ENCODE measurements at places on chromosomes 4 and X.

- ATAC-seq, result no peak
These were observed 26.8 kb downstream of the ZMAT1 start for GRCh38 chrX:101904996-101905395.

GRCh38 chr4:166143227-166143626, 270.2 kb downstream of the TLL1 start:
- no peak for ATAC-seq

GRCh38 chr4:132642016-132642817, 506.9 kb upstream of the PCDH10 start:
- ATAC-seq, result no peak

GRCh38 chr4:89314291-89314690, 6.7 kb upstream of the GPRIN3 start:
- ATAC-seq, result no peak

DNA sequence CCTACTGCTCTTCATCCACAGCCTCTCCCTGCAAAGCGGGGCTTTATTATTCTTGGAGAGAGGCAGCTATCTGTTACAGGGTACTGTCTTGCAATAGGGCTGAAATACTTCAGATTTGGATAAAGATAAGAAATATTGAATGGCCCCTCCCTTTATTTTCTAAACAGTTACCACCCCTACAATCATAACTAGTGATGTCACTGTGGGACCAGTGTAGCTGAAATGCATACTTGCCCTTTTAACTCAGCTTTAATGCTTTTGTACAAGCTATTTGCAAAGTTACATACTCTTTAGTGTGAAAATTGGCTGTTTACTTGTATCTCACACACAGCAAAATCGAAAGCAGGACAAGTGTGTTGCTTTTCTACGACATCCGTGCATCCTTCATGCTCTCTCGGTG, 261.7 kb upstream of the GATB start:
- ATAC-seq, result no peak

GRCh38 chr4:85488416-85488815, 13.5 kb downstream of the ARHGAP24 start:
- ATAC-seq, result no peak

DNA sequence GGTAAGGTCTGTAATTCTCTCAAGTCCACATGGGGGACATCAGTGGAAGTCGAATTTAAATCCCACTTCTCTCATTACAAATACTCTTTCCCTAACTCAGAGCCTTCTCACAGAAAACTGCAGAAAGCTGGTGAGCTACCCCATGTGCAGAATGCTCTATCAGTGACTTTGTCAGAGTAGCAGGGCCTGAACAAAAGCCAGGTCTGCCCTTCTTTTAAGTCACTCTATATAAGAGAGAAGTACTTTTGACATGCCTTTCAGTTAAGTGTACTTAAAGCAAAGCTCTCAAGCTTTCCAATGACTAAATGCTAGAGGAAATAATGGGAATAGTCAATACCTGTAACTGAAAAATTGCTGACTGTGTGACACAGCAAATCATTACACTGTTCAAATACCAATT, 323.1 kb downstream of the KCNIP4 start:
- no peak for ATAC-seq

DNA sequence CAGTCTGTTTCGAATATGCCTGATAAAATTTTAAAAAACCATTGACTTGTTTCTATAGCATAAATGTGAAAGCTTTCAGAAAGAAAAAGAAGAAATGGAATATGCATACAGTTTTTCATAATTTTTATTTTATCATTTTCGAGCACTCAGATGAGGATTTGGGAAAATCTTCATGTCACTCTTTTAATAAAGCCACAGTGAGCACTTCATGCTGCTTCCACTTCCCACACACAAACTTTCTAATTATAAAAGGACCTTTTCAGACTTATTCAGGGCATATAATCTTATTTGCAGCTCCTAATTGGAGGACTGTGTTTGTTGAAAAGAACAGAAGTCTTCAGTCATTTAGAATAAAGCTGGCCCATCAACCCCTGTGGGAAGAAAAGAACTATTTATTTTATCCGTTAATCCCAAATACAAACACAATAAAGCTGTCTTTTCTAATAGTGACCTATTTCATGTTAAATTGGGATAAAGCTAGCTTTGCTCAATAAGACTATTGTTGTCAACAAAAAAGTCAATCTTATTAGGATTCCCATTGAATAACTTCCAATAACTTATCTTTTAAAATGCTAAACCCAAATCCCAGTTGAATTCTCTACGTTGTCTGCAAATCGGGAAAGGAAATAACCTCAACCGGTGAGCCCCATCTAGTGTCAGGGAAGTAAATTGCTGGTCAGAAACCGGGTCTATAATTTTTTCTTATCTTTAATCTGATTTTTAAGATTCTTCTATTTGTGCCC, 211.5 kb downstream of the PDGFRA start:
- ATAC-seq, result no peak

DNA sequence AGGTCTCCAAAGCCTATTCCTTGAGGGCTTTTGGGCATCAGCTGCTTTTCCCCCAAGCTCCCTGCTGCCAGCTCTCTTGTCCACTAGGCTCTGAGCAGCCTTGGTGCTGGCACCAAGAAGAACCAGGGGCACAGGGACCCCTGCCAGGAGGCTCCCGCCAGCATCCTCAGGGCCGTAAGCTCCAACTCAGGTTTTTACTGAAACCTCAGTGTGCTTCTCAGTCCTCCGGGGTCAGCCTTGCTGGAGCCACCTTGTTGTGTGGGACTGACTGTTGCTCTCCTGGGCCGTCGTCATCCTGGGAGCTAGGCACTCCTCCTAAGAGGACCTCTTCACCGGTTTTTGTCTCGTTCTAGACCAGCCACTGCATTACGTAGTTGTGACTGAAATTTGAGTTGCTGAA, 38.9 kb downstream of the NOP14 start:
- ATAC-seq, result no peak

DNA sequence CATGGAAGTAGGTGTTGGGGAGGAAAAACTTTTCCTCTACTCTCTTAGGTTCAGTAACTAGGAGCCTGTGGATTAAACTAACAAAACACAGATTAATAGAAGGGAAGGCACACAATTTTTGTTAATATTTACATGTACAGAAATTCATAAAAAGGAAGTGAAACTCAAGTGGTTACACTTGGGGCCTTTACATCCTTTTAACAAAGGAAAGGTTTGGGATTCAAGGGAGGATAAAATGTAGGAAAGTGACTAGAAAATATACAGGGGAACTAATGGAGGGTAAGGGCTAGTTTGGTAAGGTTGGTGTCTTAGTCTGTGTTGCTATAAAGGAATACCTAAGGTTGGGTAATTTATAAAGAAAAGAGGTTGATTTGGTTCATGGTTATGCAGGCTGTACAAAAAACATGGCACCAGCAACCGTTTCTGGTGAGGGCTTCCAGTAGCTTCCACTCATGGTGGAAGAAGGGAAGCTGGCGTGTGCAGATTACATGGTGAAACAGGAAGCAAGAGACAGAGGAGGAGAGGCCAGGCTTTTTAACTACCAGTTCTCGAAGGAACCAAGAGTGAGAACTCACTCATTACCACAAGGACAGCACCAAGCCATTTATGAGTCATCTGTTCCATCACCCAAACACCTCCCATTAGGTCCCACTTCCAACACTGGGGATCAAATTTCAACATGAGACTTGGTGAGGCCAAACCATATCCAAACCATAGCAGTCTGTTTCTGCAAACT, 124.4 kb downstream of the CHRDL1 start:
- no peak for ATAC-seq

- no peak for ATAC-seq
These were observed 1.5 kb upstream of the PTCHD1 start for GRCh38 chrX:23332888-23333821.

DNA sequence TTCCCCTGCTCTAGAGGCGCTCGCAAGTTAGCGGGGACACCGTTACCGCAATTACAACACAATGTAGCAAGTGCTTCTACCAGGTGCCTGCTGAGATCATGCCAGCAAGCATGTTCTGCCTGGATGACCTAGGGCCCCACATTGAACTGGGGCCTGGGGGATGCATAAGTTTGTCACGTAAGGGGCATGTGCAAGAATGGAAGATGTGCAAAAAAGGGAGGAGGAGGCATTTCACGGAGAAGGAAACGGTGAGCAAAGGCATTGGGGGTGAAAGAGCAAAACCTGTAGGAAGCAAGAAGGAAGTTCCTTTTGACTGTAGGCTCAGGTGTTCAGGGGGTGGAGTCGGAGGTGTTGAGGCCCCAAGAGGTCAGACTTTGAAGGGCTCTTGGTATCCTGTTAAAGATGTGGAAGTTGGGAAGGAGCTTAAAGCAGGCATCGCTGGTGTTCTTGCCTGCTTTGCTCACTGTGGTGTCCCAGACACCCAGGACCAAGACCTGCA, 602 bp upstream of the SCARB2 start:
- peak; percentile 5 for ATAC-seq

DNA sequence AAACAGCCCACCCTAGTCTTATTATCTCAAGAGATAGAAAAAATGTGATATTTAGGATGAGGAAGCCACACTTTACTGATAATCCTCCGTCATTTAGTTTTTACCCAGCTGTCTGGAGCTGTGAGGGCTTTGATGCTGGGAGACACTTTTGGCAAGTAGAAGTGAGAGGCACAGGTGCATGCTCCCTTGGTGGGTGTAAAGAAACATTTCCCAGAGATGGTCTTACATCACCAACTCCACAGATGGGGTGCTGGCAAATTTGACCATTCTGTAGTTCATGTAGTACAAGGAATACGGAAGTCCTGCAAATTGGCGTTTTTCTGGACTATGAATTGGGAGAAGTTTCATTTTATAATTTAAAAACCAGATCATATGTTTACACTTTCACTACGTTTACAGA, 28.5 kb downstream of the TRIM61 start:
- ATAC-seq, result no peak

- ATAC-seq, result no peak
These were observed 165.3 kb upstream of the DGKK start for GRCh38 chrX:50635817-50636365.

DNA sequence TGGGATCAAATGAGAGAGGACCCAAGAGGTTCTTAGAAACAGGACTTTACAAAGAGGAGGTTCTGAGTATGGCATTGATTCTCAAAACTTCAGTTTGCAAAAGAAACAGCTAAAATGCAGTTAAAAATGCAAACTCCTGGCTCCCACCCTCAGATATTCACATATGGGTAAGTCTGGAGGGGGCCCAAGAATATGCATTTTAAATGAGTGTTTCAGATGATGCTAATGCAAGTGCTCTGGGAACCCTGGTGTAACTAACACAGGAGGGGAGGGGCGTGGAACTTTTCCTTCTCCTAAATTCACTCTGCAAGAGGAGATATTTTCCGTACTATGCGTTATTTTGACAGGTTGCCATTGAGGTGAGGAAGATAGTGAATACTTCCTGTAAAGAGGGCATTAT, 168.2 kb downstream of the TENM3 start:
- no peak for ATAC-seq

GRCh38 chr4:183205709-183206108, 106.7 kb downstream of the WWC2 start:
- ATAC-seq, result no peak

GRCh38 chrX:31323658-31324057, 251.8 kb upstream of the FTHL17 start:
- no peak for ATAC-seq

- no peak for ATAC-seq
These were observed 8.4 kb downstream of the CNGA1 start for GRCh38 chr4:48008021-48008596.

DNA sequence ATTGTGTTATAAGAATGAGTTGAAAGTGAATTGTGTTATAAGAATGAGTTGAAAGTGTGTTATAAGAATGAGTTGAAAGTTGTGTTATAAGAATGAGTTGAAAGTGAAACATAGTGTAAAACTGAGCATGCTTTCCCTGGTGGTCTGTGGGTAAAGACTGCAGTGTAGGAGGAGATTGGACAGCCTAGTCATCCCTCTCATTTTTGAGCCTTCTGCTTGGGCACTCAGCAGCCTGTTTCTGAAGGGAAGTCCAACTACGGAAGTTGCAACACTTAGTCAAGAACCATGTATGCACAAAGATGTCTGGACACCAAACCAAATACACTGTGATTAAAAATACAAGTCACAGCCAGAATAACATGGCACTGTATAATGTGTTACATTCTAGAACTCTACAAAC, 72.6 kb downstream of the ANK2 start:
- ATAC-seq, result no peak

DNA sequence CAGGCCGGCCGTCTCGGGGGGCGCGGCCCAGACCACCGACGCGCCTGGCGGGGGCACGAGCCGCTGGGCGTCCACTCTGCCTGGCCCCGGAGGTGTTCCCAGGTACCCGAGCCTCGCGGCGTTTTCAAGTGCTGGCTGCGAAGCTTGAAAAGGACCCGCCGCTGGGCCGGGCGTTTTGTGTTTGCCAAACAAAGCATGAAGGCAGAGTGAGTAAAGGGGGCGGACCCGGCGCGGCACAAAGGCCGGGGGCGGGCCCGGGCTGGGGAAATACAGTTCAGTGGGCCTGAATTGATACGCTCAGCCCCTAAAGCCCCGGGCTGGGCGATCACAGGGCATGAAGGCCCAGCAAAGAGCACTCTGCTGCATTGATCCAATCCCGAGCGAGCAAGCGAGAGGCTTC, 65.4 kb downstream of the SOX3 start:
- ATAC-seq, result no peak

DNA sequence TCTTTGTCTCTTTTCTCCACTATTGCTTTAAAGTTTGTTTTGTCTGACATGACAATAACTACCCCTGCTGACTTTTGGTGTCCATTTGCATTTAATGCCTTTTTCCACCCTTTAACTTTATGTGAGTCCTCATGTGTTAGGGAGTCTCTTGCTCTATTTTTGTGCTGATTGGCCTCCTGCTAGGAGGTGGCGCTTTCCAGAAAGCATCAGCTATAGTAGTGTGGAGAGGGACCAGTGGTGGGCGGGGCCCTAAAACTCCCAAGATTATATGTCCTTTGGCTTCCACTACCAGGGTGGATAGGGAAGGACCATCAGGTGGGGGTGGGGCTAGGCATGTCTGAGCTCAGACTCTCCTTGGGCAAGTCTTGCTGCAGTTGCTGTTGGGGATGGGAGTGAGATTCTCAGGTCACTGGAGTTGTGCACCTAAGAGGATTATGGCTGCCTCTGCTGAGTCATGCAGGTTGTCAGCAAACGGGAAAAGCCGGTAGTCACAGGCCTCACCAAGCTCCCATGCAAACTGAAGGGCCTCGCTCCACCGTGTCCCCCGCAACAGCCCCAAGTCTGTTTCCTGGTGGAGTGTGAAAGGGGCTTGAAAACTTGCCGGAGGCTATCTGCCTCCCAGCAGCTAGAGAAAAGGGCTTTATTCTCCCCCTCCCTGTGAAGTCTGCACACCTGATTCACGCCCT, 156.3 kb downstream of the CPEB2 start:
- ATAC-seq, result peak; percentile 93

- ATAC-seq, result no peak
These were observed 53.7 kb downstream of the COQ2 start for GRCh38 chr4:83230928-83231327.

GRCh38 chr4:184795214-184795844, 30.4 kb downstream of the ACSL1 start:
- no peak for ATAC-seq

Measured in esophagus mucosa (tissue), 1 donor.